Hepatocyte (in vitro differentiated cells): ENCODE measurements at places on chromosomes 12 and 14. TPM values are rescaled to one million over a fixed set of nuclear protein-coding genes. Genes with fewer than 3 reads are reported as not detected.
A peak's percentile ranks its signal among the peaks of the same experiment; 100 is the strongest.

DNA sequence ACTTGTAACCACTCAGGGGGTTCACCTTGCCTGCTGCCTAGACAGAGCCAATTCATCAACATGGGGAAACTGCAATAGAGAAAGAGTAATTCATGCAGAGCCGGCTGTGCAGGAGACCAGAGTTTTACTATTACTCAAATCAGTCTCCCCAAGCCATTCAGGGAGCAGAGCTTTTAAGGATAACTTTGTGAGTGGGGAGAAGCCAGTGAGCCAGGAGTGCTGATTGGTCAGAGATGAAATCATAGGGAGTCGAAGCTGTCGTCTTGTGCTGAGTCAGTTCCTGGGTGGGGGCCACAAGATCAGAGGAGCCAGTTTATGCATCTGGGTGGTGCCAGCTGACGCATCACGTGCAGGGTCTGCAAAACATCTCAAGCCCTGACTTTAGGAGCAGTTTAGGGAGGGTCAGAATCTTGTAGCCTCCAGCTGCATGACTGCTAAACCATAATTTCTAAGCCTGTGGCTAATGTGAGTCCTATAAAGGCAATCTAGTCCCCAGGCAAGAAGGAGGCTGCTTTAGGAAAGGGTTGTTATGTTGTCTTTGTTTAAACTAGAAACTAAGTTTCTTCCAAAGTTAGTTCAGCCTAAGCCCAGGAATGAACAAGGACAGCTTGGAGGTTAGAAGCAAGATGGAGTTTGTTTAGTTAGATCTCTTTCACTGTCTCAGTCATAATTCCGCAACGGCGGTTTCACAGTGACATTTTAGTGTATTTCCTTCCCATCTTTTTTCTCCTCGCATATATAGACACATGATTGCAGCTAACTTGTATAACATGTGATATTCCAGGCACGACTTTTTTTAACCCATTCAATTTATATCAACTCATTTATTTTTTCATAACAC is 68.9 kb upstream of the NCOR2 start:
- peak; percentile 73 for DNase-seq

DNA sequence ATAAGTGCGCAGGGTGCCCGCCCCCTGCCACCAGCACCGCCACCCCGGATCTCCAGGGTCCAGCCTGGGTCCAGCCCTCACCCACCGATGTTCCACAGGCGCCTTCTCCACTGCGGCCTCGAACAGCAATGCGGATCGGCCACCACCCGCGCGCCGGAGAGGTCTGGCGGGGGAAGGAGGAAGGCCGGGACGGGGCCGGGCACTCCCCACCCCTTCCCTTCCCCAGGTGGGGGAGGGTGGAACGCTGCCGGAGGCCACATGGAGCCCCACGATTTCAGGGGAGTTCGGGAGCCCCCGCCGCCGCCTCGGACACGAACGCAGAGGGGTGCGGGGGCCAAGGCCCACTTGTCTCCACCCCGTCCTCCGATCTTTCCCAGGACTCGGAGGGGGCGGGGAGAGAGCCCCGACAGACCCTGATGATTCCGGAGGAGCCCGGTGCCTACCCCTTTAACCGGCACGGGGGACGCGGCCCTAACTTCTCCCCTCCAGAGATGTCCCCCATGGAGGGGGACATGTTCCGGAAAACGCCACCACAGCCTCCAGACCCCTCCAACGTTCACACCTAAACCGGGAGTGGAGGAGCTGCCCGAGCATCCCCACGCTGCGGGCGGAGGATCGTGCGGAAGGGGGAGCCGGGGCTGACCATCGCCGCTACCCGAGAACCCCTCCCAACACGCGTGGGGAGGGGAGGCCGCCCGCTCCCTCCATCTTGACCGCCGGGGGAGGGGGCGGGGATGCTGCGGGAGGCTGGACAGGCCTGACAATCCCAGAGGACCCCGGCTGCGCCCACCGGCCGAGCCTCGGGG is 1.1 kb downstream of the ATXN2 start:
- peak; percentile 63 for DNase-seq

DNA sequence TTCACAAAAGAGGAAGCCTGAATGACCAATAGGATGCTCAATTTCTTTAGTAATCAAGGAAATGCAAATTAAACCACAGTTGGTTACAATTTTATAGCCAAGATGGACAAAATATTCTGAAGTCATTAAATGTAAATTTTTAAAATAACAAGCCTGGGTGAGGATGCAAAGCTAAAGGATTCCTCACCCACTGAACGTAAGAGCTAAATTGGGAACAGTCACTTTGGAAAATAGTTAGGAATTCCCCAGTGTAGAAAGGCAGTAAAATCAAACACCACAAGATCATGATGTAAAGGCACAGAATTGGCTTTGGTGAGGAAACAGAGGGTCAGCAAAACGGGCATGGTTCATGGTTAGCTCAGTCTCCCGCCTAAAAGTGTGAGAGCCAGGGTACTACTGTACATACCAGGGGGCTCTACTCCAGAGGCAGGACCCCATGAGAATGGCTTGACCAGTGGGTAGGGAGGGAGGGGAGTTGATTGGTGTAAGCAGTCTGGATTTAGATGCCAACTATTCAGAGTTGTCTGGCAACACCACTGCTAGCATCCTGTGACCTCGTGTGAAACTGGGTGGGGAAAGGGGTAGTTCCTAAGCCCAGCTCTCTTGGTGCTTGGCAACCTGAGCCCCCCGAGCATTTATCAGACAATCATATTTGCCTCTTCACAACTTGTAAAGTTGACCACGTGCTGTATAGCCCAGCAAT is 213.4 kb upstream of the EGLN3 start:
- DNase-seq = no peak

DNA sequence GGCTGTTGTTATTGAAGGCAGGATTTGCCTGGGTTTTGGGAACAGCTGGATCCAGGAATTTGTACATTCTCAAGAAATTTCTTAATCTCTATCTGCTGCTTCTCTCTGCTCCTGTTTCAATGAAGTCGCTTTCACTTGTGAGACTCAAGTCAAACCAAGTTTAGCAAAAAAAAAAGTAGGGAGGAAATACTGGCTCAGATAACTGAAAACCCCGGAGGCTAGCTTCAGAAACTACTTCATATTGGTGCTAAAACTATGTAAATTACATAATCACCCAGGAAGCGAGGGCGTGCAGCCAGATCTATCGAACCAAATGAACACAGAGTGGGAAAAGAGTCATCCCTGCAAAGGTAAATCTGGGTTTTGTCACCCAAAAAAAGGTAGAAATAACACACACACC is 68.3 kb upstream of the FICD start:
- no peak for DNase-seq

DNA sequence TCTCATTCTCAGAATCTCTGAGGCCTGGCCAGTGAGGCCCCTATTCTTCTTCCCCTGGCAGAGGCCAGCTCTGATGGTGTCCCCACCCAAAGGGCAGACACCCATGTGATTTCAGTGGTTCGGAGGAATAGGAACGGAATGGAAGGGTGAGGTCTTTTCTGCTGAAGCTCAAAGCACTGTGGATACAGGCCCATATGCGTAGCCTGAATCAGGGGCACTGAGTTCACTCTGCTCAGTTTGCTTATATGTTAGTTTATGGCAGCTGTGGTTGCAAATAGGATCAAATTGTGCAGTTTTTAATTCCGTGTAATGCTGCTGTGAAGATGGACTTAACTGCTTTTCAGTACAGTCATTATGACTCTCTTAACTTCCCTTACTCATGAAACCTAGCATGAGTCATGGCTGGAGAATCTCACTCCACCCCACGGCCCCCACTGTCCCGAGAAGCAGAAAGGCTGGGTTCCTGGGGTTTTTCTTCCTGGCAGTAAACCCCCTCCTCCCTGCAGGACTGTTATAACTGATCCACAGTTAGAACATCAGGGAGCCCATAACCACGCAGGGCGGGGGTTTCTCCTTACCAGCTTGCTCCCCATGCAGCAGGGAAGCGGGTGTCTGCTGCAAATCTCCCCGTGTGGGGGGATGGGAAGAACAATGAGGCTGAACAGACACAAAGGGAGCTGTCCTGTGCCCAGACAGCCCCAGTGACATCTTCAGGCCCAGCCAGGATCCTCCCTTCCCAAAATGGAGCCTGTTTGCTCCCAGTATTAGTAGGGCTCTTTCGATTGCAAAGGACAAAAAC is 122.7 kb downstream of the SLC38A6 start:
- peak; percentile 86 for DNase-seq

GRCh38 chr14:32128703-32129102 is 51.6 kb downstream of the ARHGAP5 start:
- DNase-seq = no peak

GRCh38 chr12:6950401-6950801 is 755 bp upstream of the PTPN6 start:
- DNase-seq = no peak

DNA sequence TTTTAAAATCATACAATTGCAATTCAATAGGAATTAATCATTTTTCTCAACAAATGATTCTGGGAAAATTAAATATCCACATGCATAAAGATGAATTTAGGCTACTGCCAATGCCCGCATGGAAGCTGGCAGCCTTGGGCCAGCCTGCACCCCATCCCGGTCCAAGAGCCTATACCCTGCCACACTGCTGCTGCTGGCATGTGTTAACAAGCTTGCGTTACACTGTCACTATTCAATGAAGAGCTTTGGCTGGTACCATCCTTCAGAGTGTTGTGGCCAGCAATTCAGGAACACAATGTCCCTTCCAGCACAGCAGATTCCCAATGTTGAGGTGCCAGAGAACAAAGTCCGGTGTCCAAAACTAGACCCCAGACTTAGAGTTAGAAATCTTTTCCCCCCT is 13.6 kb upstream of the TAS2R14 start:
- DNase-seq = no peak

- DNase-seq = no peak
Observed at GRCh38 chr12:11756523-11756922, 107.0 kb downstream of the ETV6 start.

- DNase-seq = no peak
Observed at GRCh38 chr14:61211476-61212255, 69.5 kb downstream of the TMEM30B start.

- no peak for DNase-seq
Observed at GRCh38 chr12:119685375-119685774, 17.4 kb downstream of the PRKAB1 start.

DNA sequence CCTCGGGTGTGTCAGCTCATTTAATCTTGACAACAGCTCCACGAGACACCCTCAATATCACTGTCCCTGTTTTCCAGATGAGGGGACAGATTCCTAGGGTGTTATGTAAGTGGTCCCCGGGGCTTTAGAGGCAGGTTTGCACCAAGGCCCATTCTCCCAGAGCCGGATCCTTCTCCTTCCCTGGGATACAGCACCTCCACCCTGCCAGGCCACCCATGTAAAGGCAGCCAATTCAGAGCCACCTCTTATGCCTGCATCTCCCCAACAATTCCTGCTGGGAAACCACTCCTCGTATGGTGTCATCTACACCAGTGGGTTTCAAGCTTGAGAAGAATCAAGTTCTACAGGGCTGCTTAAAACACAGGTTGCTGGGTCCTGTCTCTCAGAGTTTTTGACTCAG is 4.1 kb upstream of the CYP46A1 start:
- DNase-seq = no peak

DNA sequence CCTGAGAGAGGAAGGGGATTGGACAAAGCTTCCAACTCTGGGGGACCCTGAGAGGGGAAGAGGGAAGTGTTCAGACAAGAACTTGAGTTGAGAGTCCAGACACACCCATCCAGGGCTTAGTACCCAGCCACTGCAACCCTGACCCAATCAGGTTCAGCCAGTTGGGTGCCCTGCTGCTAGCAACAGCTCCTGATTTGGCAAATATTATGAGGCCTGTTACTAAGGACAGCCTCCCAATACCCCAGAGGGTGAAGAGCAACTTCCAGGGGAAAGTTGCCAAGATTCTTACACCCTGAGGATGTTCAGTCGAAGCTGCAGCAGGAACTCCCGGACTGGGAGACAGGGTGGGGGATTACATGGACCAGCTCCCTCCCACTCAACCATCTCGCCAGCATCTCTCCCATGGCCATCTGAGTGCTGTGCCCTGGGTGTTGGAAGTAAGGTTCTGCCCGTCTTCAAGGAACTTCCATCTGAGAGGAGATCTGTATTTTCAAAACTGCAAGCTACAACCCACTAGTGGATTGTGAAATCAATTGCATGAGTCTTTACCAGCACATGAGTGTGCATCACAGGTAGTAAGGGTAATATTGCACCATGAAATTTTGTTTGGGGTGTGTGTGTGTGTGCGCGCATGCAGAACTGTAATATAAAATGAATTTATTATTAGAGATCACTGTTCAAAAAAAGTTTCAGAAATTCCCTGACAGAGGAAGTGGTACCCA is 11.5 kb upstream of the KRT78 start:
- no peak for DNase-seq

DNA sequence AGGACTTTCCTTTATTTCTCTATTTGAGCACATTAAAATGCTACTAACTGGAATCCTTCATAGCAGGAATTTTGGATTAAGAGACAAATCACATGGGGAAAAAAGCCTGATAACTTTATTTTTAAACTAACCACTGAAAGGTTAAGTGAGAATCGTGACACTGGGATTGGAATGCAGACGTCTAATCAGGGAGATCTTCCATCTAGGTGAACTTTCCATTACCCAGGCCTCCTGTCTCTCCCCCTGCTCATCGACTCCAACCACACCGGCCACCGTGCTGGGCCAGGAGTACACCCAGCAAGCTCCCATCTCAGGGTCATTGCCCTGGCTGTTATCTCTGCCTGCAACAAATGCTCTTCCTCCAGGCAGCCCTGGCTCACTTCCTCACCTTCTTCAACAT is 19.0 kb downstream of the PTGER2 start:
- DNase-seq = no peak

GRCh38 chr12:93042684-93043083 is 113.6 kb upstream of the EEA1 start:
- DNase-seq = peak; percentile 54

- DNase-seq = peak; percentile 58
Observed at GRCh38 chr12:27424631-27425230, 21.8 kb upstream of the SMCO2 start.

- DNase-seq = no peak
Observed at GRCh38 chr14:64423987-64424386, 35.8 kb downstream of the MTHFD1 start.

GRCh38 chr12:22271023-22271422 is 63.5 kb downstream of the ST8SIA1 start:
- DNase-seq = no peak

DNA sequence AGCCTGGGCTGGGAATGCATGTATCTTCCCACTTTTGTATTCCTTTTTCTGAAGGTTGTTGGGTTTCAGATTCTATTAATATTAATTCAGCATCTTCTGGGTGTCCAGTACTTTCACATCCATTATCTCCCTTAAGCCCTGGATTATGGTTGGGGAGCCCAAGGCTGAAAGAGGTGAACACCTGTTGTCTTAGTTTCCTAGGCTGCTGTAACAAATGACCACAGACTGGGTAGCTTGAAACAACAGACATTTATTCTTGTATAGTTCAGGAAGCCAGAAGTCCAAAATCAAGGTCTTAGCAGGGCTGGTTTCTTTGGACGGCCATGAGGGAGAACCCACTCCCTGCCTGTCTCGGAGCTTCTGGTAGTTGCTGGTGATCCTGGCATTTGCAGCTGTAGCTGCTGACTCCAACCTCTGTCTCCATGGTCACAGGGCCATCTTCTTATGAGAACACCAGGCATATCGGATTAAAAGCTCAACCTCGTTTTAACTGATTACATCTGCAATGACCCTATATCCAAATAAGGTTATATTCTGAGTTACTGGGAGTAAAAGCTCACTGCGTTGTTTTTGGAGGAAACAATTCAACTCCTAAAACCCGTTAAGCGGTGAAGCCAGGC is 68.2 kb upstream of the CLMN start:
- DNase-seq = no peak

Gene BCL2L14
- 4.9 and 7.5 TPM in 2 replicates for polyA plus RNA-seq

Gene TAS2R7
- polyA plus RNA-seq = not detected in 2 replicates

Gene CCDC175
- polyA plus RNA-seq = not detected in 2 replicates

Gene CD69
- 0.57 TPM in 1 of 2 replicates, not detected in the other for polyA plus RNA-seq

Gene LRTM2
- polyA plus RNA-seq = not detected in 2 replicates

Gene OLR1
- 6.4 and 20.8 TPM in 2 replicates for polyA plus RNA-seq

Gene GARIN6
- polyA plus RNA-seq = not detected in 2 replicates

Gene ADAMTS20
- 0.45 and 0.47 TPM in 2 replicates for polyA plus RNA-seq

Gene TMEM260
- 19.7 TPM in 2 replicates for polyA plus RNA-seq
